ENCODE measurements at places on chromosomes 1 and 21.

DNA sequence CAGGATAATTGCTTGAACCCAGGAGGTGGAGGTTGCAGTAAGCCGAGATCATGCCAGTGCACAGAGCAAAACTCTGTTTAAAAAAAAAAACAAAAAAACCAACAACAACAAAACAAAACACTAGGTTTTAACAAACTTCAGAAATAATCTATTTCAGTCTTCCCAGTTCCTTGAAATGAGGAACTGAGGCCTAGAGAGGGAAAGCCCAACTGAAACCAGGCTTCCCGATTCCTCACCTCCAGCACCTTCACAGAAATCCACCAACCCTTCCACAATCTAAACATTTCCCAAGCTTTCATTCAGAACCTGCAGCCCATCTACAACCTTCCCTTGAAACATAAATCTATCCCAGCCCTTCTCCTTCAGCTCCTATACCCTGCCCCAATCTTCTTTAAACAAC is 612 bp upstream of the CD52 start:
- no peak overlapping the region for H3K4me3 ChIP-seq
- no peaks in the 10 kb centered on the region for H3K36me3 ChIP-seq
- peaks cover 7% of the 10 kb centered on the region for H3K27me3 ChIP-seq
- no peak overlapping the region for H3K27ac ChIP-seq

GRCh38 chr1:213303286-213303685 is 252.2 kb downstream of the RPS6KC1 start:
- no peak overlapping the region for H3K4me3 ChIP-seq
- no peak overlapping the region for H3K27ac ChIP-seq
- no peaks in the 10 kb centered on the region for H3K27me3 ChIP-seq
- no peaks in the 10 kb centered on the region for H3K4me1 ChIP-seq
- DNase-seq: no peak

GRCh38 chr1:192812420-192813209 is 3.8 kb downstream of the RGS2 start:
- H3K27ac ChIP-seq: no peak overlapping the region
- no peaks in the 10 kb centered on the region for H3K36me3 ChIP-seq
- peaks cover 21% of the 10 kb centered on the region for H3K4me1 ChIP-seq
- no peak overlapping the region for H3K4me3 ChIP-seq
- DNase-seq: no peak
- no peaks in the 10 kb centered on the region for H3K27me3 ChIP-seq

DNA sequence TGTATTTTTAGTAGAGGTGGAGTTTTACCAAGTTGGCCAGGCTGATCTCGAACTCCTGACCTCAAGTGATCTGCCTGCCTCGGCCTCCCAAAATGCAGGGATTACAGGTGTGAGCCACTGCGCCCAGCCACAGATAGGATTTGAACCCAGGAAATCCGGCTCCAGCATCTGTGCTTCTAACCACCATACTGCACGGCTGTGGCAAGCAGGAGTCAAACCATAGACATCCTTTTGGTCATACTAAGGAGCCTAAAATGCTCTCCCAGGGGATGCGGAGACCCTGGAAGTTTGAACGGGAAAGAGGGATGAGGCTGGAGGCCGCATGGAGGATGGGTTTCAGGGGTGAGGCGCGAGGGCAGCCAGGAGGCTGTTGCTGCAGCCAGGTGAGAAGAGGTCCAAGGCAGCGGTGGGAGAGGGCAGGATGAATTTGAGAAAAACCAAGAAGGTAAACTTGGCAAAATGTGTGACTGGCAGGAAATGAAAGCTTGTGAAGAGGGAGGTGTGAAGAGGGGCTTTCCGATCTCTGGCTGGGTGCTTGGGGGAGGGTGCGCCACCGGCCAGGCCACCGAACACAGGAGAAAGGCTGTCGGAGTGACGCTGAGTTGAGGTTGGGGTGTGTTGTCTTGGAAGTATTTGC is 24.0 kb upstream of the CDK18 start:
- H3K4me3 ChIP-seq: no peak overlapping the region
- H3K27ac ChIP-seq: no peak overlapping the region

- H3K4me1 ChIP-seq: no peaks in the 10 kb centered on the region
- no peak for DNase-seq
- H3K27ac ChIP-seq: no peak overlapping the region
- H3K27me3 ChIP-seq: no peaks in the 10 kb centered on the region
- no peaks in the 10 kb centered on the region for H3K36me3 ChIP-seq
Measured at GRCh38 chr1:58011978-58012377, 534.5 kb downstream of the OMA1 start.

DNA sequence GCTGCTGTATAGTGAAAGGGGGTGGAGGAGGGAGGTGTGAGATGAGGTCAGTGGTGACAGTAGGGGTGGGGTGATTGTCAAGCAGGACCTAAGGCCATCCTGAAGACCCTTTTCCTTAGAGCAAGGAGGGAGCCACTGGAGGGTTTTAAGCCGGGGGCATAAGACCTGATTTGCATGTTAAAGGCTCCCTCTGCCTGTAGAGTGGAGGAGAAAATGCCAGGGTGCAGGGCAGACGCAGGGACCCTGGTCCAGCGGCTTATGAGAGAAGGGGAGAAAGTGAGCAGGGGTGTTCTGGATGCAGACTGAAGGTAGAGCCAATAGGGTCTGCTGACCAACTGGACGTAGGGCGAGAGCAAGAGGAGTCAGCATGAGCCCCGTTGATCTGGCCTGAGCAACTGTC is 154.1 kb downstream of the TRABD2B start:
- no peak for DNase-seq
- H3K36me3 ChIP-seq: no peaks in the 10 kb centered on the region
- H3K4me3 ChIP-seq: no peak overlapping the region
- H3K27me3 ChIP-seq: no peaks in the 10 kb centered on the region
- no peak overlapping the region for H3K27ac ChIP-seq

- peaks cover 60% of the 10 kb centered on the region for H3K4me1 ChIP-seq
- H3K36me3 ChIP-seq: no peaks in the 10 kb centered on the region
- no peaks in the 10 kb centered on the region for H3K27me3 ChIP-seq
- H3K4me3 ChIP-seq: no peak overlapping the region
- peak overlapping the region; percentile 92 for H3K27ac ChIP-seq
Measured at GRCh38 chr1:159779403-159779851, 1.3 kb upstream of the DUSP23 start.

DNA sequence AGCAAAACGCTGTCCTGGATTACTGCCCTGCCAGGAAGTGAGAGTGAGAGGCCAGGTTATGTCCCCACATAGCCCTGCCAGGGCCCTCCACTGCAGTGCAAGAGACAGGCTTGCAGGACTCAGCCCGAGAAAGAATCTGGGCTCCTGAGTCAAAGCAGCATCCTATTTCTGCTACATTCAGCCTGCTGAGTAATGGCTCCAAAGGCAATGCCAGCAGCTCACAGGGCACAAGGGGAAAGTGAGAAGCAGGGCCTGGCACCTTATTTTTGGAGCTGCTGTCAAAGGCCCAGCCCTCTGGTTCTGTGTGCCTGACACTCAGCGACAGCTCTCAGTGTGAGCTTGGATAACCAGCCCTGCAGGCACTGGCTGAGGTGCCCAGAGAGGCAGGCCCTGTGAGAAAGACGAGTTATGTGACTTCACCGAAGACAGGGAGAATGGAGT is 83.9 kb downstream of the DTL start:
- no peaks in the 10 kb centered on the region for H3K4me1 ChIP-seq
- no peaks in the 10 kb centered on the region for H3K27me3 ChIP-seq
- H3K27ac ChIP-seq: no peak overlapping the region
- DNase-seq: no peak
- no peaks in the 10 kb centered on the region for H3K36me3 ChIP-seq
- no peak overlapping the region for H3K4me3 ChIP-seq

Data from endothelial cell of umbilical vein (primary cell).